Hematopoietic multipotent progenitor cell treated with erythropoietin and hydrocortisone succinate and interleukin-3 and kit ligand, for 17 days (in vitro differentiated cells): ENCODE measurements at places on chromosomes 16 and 17.
A peak's percentile ranks its signal among the peaks of the same experiment; 100 is the strongest.

- no peak for DNase-seq
Measured at GRCh38 chr17:2346475-2346874, 9.2 kb downstream of the SGSM2 start.

DNA sequence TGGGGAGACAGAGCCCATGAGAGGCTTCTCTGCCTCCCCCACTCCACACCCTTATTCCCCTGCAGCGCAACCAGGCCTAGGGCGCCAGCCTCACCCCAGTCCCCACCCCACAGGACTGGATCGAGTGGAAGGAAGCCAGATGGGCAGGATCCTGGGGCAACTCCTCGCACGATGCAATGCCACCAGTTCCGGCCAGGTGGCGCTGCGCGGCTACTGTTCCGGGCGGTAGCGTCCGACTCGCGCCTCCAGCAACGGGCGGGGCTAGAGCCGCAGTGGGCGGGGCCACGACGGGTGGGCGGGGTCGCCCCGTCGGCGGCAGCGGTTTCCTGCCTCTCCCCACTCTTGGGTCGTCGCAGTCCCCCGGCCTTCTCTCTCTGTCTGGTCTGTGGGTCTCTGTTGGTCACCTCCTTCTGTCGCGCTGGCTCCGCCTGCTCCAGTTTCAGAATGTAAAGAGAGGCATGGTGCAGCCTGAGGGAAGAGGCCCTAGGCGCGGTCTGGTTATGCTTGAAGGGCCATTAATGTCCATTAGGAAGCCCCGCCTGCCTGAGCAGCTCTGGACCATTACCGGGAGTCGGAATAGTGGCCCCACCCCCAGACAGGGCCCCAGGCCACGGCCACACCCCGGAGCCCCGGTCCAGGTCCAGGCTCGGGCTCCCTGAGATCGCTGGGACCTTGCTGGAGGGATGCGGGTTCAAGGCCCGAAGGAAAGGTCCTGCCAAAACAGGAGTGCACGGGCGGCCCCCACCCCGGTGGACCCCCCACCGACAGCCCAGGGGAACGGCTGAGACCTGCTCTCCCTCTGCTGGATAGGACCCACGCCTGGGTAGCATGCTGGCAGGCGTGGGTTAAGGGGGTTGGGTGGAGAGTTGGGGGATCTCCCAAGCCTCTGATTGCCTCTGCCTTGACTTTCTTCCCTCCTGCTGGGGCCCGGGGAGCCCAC, 3.3 kb upstream of the NHERF2 start:
- peak; percentile 92 for DNase-seq

GRCh38 chr17:34673995-34674890, 94.9 kb downstream of the TMEM132E start:
- DNase-seq: no peak

- DNase-seq: no peak
Measured at GRCh38 chr16:86320237-86320595, 190.1 kb upstream of the FOXF1 start.

GRCh38 chr16:81036751-81037350, 1.2 kb downstream of the ATMIN start:
- peak; percentile 14 for DNase-seq
